ENCODE measurements at places on chromosomes 2 and 18. TPM values are rescaled to one million over a fixed set of nuclear protein-coding genes. Genes with fewer than 3 reads are reported as not detected.

- no peak for DNase-seq
These were observed 63.1 kb downstream of the TNS1 start for GRCh38 chr2:217939629-217940245.

GRCh38 chr2:203846490-203847105, 21.0 kb upstream of the CTLA4 start:
- no peak for DNase-seq

GRCh38 chr18:44564922-44565321, 115.8 kb upstream of the SETBP1 start:
- DNase-seq: no peak

GRCh38 chr2:238202326-238203093, 985 bp downstream of the ILKAP start:
- DNase-seq: peak; percentile 73

DNA sequence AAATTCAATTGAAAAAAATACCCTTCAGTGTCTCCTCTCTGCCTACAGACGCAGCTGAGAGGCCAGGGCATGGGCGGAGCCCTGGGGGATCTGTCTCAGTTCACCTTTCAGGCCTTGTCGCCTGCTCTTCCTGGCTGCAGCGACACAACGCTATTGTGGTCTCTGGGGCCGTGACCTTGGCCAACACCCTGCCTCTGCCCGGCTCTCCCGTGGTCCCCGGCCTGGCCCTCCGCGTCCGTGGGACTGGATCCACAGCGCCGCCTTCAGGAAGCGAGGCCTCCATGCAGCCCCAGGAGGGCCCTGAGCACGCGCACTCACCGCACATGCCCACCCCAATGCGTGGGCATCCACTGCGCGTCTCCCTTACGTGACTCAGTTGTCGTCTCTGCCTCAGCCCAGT, 81.1 kb downstream of the MRPS9 start:
- DNase-seq: peak; percentile 78

Gene CD28
- not detected for total RNA-seq

GRCh38 chr2:236981701-236982485, 103.8 kb upstream of the COPS8 start:
- DNase-seq: no peak

Gene FOSL2
- total RNA-seq: 3.5 TPM

Gene CERKL
- total RNA-seq: 0.14 TPM

GRCh38 chr2:173851141-173851641, 114.0 kb downstream of the SP3 start:
- no peak for DNase-seq

DNA sequence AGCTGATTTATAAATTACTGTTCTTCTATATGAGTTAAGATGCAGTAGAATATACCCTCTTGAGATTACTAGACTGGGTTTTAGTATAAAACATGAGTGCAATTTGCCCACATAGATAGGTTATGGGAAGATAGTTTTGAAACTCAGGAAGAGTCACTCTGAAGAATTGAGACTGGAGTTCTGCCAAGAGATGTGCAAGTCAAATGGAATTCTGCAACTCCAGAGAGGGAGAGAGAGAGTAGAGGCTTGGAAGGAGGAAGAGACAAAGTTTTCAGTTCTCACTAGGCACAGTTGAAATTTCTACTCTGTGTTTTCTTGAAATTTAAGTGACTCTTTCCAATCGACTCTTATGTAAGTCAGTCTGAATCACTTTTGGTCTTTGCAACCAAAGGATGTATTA, 878.8 kb downstream of the TSN start:
- no peak for DNase-seq

- DNase-seq: no peak
These were observed 37.7 kb downstream of the LHCGR start for GRCh38 chr2:48717846-48718245.

DNA sequence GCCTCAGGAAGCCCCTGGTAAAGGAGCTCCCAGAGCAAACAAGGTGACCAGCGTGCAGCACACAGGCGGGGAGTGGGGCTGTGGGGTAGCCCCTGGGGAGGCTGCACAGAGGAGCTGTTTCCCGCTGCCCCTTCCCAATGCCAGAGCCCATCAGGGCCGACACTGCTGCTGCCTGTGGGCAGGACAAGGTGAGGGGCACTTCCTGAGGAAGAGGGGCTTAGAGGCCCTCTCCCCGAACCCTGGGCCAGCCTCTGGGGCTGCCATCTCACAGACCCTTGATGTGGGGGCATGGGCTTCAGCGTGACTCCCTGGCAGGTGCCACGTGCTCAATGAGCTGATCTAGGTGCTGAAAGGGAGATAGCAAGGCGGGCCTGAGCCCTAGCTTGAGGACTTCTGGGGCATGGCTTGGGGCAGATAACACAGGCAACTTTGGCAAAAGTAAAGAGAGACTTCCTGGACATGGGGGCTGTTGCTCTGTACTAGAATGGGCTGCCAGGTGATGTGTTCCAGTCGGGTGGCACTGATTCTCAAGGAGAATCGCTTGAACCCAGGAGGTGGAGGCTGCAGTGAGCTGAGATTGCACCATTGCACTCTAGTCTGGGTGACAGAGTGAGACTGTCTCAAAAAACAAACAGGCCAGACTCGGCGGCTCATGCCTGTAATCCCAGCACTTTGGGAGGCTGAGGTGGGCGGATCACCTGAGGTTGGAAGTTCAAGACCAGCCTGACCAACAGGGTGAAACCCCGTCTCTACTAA, 9.9 kb upstream of the KLF11 start:
- peak; percentile 43 for DNase-seq

Gene MRO
- 1.7 TPM for total RNA-seq

DNA sequence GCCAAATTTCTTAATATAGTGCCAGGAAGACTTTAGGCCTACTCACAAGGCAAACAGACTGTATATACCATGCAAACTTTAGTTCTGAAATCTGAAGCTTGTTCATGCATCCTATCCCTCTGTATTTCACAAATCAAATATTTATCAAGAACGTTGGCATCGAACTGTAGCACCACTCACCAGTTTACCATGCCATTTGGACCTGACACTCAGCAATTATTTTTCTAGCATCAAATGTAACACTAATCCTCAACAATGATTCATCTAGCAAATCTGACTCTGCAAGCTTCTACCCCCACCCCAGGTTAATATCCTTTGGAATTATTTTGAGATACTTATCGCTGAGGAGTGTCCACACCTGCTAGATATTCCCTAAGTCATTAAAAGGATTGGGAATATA, 1506.6 kb downstream of the LRP1B start:
- no peak for DNase-seq

Gene SPATA3
- not detected for total RNA-seq

Gene TMEM169
- 1.1 TPM for total RNA-seq

DNA sequence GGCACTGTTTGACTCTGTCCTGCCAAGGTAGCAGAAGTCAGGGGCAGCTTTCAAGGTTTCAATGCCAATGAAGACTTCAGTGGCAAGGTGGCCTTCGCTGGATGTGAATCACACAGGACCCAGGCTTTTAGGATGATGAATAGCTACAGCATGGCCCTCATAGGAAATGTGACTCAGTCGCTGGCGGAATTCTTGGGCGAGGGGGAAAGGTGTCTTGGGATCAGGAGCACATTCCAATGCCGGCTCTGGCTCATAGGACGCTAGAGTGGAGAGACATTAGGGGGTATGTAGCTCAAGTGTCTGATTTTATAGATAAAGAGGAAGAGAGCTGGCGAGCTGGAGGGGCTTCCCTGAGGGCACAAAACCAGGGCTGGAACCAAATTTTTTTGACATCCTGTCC, 68.6 kb downstream of the SMIM21 start:
- no peak for DNase-seq

DNA sequence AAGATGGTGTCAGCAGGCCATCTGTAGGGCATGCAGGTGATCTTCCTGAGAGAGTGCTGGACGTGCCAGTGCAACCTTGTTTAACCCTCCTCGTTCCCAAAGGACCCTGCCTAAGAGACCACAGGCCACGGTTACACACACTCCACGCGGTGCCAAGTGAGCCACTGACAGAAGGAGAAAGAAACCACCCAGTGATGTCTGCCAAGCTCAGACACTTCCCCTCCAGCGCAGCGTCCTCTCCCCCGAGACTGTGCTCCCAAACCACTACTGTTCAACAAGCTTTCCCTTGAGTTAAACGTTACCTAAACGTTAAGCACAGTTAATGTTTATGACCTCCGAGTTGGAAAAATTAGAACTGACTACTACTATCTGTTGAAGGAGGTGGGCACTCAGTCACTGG, 119.1 kb upstream of the NCK2 start:
- no peak for DNase-seq

All from H7 (cell line).